ENCODE measurements at places on chromosomes 12 and 14. TPM values are rescaled to one million over a fixed set of nuclear protein-coding genes. Genes with fewer than 3 reads are reported as not detected.

- H3K4me1 ChIP-seq: peaks cover 3% of the 10 kb centered on the region
- peaks cover 15% of the 10 kb centered on the region for H3K36me3 ChIP-seq
- DNase-seq: no peak
- H3K27me3 ChIP-seq: no peaks in the 10 kb centered on the region
Measured at GRCh38 chr14:53412819-53413675, 259.9 kb upstream of the DDHD1 start.

The PTHLH gene
- not detected for polyA plus RNA-seq

- no peak for DNase-seq
- H3K27me3 ChIP-seq: peaks cover 4% of the 10 kb centered on the region
- H3K36me3 ChIP-seq: no peaks in the 10 kb centered on the region
- H3K27ac ChIP-seq: no peak overlapping the region
Measured at GRCh38 chr12:127282786-127283565, 984.0 kb upstream of the TMEM132C start.

- no peaks in the 10 kb centered on the region for H3K27me3 ChIP-seq
- peak overlapping the region; percentile 69 for H3K27ac ChIP-seq
- peaks cover 41% of the 10 kb centered on the region for H3K4me1 ChIP-seq
- peak; percentile 37 for DNase-seq
- no peak overlapping the region for H3K4me3 ChIP-seq
- H3K36me3 ChIP-seq: peaks cover 4% of the 10 kb centered on the region
Measured at GRCh38 chr12:89756585-89757398, 48.2 kb upstream of the ATP2B1 start.

DNA sequence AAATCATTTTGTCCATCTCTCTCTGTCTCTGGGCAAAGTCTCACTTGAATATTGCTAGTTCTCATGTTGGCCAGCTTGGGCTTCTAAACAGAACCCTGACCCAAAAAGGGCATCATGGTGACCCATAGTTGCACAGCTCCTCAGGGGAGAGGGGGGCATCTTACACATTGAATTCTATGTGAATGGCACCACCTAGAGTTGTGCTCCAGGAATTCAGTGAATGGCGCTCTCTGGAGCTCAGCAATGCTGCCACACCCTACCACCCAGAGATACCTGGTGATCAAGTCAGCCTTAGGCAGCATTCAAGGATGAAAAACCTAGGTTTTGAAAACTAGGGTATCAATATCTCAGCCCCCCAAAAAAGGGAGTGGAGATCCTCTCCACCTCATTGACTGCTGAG lies 50.6 kb downstream of the SMUG1 start:
- DNase-seq: no peak
- no peak overlapping the region for H3K4me3 ChIP-seq
- H3K27me3 ChIP-seq: peaks cover 82% of the 10 kb centered on the region
- peaks cover 4% of the 10 kb centered on the region for H3K36me3 ChIP-seq
- H3K4me1 ChIP-seq: no peaks in the 10 kb centered on the region
- H3K27ac ChIP-seq: no peak overlapping the region

GRCh38 chr12:101877806-101878242 lies 444 bp downstream of the DRAM1 start:
- H3K27me3 ChIP-seq: no peaks in the 10 kb centered on the region
- H3K27ac ChIP-seq: peak overlapping the region; percentile 80
- peak; percentile 13 for DNase-seq
- peaks cover 23% of the 10 kb centered on the region for H3K4me1 ChIP-seq
- peak overlapping the region; percentile 93 for H3K4me3 ChIP-seq
- H3K36me3 ChIP-seq: no peaks in the 10 kb centered on the region

DNA sequence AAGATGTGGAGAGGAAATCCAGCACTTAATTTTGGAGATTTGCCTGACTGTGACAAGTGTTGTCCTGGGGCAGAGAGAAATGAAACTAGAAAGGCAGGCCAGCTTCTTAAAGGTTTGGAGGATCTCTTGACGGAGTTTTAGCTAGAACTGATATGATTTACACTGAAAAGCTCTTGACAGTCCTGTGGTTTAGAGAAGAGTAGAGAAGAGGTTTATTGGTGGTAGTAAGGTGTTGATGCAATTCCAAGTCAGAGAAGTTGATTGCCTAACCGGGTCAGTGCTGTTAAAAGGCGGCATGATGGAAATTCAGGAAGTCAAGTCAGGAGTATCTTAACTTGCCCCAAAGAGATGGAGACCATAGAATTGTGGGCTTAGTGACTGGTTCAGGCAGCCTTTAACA lies 89.0 kb upstream of the TRAF3 start:
- H3K36me3 ChIP-seq: no peaks in the 10 kb centered on the region
- no peak for DNase-seq
- H3K27ac ChIP-seq: no peak overlapping the region

- H3K4me1 ChIP-seq: peaks cover 12% of the 10 kb centered on the region
- H3K27me3 ChIP-seq: peaks cover 55% of the 10 kb centered on the region
- DNase-seq: no peak
- no peak within 1 kb of the TSS for H3K27ac ChIP-seq
- no peaks in the 10 kb centered on the region for H3K36me3 ChIP-seq
- peak within 1 kb of the TSS; percentile 53 for H3K4me3 ChIP-seq
Measured at GRCh38 chr12:64390275-64390851, at the start of gene C12orf56. Gene C12orf56 (minus strand): TSS chr12:64390758. CDS start chr12:64390565, 193 bp downstream.

- H3K27me3 ChIP-seq: no peaks in the 10 kb centered on the region
- no peak overlapping the region for H3K4me3 ChIP-seq
- no peak for DNase-seq
Measured at GRCh38 chr12:18108611-18109010, 18.6 kb upstream of the RERGL start.

DNA sequence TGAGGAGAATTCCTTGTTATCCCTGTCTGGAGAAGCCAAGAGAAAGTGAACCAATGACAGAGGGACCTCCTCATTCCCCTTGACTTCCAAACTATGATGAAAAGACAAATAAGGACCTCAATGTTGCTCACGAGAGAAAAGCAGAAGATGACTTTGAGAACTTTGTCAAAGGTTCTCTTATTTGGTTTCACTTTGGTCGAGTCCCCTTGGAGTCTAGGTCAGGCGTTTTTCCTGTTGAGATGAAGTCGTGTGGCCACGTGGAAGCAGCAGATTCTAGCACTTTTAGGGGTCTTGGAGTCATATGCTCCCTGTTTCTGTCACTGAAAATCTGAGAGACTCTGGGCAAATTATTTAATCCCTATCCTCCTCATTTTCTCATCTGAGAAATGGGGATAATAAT lies 33.8 kb upstream of the COL2A1 start:
- H3K4me3 ChIP-seq: no peak overlapping the region
- H3K27me3 ChIP-seq: no peaks in the 10 kb centered on the region
- peak; percentile 9 for DNase-seq
- H3K4me1 ChIP-seq: peaks cover 18% of the 10 kb centered on the region

The TAS2R9 gene
- not detected for polyA plus RNA-seq

- H3K4me3 ChIP-seq: no peak overlapping the region
- no peak for DNase-seq
- H3K27ac ChIP-seq: no peak overlapping the region
- H3K4me1 ChIP-seq: peaks cover 22% of the 10 kb centered on the region
- no peaks in the 10 kb centered on the region for H3K27me3 ChIP-seq
Measured at GRCh38 chr14:73142216-73142615, 5.9 kb downstream of the PSEN1 start.

DNA sequence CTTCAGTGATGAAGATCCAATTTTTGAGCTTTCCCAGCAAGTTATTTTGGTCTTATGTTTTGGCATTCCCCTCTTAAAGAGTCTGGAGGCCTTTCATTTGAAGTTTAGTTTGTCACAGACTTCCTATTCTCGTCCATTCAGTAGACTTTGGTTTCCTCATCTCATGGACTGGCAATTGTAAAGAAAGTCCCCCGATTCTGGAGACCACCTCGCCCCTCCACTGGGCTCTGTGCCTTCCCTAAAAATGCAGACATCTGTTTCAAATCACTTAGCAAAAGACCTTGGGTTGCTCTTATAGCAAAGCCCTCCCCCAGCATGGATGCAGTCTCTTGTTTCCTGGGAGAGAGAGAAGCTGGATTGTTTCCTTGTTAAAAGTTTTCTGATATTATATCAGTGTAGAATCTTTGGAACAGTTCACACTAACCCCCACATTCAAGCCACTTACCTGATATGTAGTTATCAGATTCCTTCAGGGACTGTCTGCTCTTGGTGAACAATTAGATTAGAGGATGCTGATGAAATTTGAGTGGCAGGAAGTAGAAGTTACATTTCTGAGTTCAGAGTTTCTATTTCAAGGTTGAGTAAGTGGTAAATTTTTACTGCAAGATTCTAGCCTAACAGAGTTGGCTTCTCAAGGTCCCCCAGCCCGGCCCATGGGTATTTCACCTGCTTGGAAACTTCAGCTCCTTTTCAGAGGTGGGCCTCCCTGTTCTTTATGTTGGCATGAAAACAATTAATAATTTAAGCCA lies 56.3 kb downstream of the PLXNC1 start:
- H3K36me3 ChIP-seq: peaks cover 15% of the 10 kb centered on the region
- no peak overlapping the region for H3K4me3 ChIP-seq
- no peaks in the 10 kb centered on the region for H3K27me3 ChIP-seq
- H3K4me1 ChIP-seq: peaks cover 62% of the 10 kb centered on the region
- H3K27ac ChIP-seq: peak overlapping the region; percentile 93

The DAAM1 gene
- 6.6 TPM for polyA plus RNA-seq

The TDRD9 gene
- polyA plus RNA-seq: 0.93 TPM

- H3K4me1 ChIP-seq: peaks cover 71% of the 10 kb centered on the region
- H3K36me3 ChIP-seq: peaks cover 3% of the 10 kb centered on the region
- H3K27ac ChIP-seq: no peak overlapping the region
- H3K4me3 ChIP-seq: no peak overlapping the region
- no peaks in the 10 kb centered on the region for H3K27me3 ChIP-seq
Measured at GRCh38 chr14:89408907-89409700, 7.9 kb downstream of the FOXN3 start.

GRCh38 chr12:45697371-45697770 lies 32.1 kb upstream of the ARID2 start:
- no peaks in the 10 kb centered on the region for H3K27me3 ChIP-seq
- H3K27ac ChIP-seq: no peak overlapping the region
- H3K36me3 ChIP-seq: peaks cover 6% of the 10 kb centered on the region
- peaks cover 5% of the 10 kb centered on the region for H3K4me1 ChIP-seq
- H3K4me3 ChIP-seq: no peak overlapping the region
- DNase-seq: no peak

- H3K36me3 ChIP-seq: no peaks in the 10 kb centered on the region
- H3K27me3 ChIP-seq: peaks cover 66% of the 10 kb centered on the region
- peak overlapping the region; percentile 64 for H3K4me3 ChIP-seq
- H3K27ac ChIP-seq: no peak overlapping the region
- no peak for DNase-seq
- peaks cover 22% of the 10 kb centered on the region for H3K4me1 ChIP-seq
Measured at GRCh38 chr14:60515511-60516289, 6.8 kb downstream of the SIX6 start.

The AGAP2 gene
- 1.7 TPM for polyA plus RNA-seq

DNA sequence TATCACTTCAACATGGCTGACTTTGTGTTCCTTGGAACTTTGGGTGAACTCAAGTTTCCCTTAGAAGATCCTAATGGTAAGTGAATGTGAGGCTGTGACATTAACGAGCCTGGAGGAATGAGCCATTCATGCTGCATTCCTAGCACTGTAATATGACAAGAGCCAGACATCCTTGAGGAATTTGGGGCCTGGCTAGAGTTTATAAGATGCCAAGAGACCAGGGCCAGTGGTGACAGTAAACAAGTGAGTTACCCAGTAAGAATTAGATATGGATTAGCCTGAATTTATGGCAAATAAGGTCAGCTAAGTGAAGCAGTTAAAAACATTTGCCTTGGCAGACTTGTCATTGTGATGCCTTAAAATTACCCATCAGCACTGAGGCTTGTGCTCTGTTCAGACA lies 232.4 kb downstream of the AKAP6 start:
- no peak for DNase-seq
- H3K36me3 ChIP-seq: no peaks in the 10 kb centered on the region
- no peak overlapping the region for H3K27ac ChIP-seq
- H3K4me3 ChIP-seq: no peak overlapping the region
- peaks cover 3% of the 10 kb centered on the region for H3K4me1 ChIP-seq
- no peaks in the 10 kb centered on the region for H3K27me3 ChIP-seq

- DNase-seq: peak; percentile 50
- peaks cover 91% of the 10 kb centered on the region for H3K27me3 ChIP-seq
- H3K4me1 ChIP-seq: peaks cover 40% of the 10 kb centered on the region
Measured at GRCh38 chr12:54053003-54053750, 458 bp upstream of the HOXC4 start.
